ENCODE measurements at places on chromosomes 11 and 22.

- no peak for DNase-seq
Measured at GRCh38 chr22:32430352-32430751, 18.3 kb upstream of the RTCB start.

- DNase-seq: no peak
Measured at GRCh38 chr22:27866135-27867084, 52.6 kb downstream of the PITPNB start.

DNA sequence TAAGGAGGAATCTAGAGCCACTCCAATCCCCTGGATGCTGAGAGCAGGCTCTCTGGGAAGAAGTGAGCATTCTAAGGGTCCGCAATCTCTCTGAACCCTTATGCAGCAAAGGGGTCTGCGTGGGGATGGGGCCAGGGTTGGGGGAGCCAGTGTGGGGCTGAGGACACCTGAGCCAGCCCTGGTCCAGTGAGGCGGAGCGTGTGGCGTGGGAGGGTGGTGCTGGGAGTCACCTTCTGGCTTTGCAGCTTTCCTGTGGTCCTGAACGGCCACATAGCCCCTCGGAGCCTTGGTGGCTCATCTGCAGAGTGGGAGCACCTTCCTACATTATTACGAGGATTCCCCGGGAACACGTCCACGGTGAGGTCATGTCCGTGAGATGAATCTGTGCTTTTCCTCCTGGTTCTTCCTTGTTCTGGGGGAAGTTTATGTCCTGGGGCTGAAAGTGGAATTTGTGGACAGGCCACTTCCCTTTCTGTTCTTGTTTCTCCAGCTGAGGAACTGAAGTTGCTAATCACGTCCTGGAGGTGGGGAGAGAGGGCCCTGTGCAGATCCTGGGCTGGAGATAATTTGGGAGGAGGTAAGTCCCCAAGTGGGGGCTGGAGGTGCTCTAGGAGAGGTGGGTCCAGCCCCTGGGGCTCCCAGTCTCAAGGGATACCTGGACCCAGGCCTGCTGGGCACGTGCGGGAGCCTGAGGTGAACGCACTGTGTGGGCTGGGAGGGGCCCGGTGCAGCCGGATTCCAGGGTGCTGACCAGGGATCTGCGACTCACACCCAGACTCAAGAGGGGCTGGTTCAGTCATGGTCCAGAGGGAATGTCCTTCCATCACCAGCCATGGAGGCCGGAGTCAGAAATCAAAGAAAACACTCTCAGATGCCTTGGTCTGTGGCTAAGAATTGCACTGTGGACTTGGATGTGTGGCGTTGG lies 6.1 kb downstream of the MRGPRE start:
- no peak for DNase-seq

GRCh38 chr11:95599959-95600586 lies 189.5 kb downstream of the FAM76B start:
- peak; percentile 54 for DNase-seq

- DNase-seq: no peak
Measured at GRCh38 chr22:36884349-36885158, 23.7 kb downstream of the NCF4 start.

DNA sequence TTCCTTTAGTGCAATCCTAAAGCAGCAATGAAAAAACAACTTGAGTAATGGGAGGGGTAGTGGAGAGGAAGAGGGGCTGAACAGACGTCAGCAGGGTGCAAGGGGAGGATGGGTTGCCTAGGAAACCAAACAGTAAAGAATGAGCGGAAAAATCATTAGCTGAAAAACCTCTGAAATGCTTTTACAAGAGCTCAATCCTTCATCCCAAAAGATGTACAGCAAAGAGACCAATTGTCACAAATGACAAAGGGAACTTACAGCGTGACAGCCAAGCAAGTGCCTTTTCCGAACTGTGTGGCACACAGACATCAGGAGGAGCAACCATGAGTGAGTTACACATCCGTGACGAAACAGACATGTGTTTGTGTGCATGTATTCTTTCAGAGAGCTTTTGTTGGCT lies 104.6 kb downstream of the SIK3 start:
- DNase-seq: no peak

DNA sequence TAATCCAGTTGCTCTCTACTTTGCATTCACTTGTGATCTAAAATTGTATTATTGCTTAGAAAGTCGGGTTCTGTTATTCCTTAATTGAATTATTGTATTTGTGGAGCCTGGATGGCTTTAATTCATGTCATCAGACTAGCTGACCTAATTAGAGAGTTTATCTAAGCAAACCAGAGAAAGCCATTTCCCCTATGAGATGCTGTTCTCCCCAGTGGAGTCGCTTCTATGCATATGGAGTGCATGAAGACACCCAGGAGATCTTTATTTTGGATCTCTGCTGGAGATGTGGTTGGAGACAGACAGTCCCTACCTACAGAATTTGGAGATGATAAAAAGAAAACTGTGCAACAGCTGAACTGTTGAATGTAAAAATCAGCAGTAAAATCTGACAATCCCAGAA lies 45.2 kb upstream of the MYO18B start:
- DNase-seq: no peak

DNA sequence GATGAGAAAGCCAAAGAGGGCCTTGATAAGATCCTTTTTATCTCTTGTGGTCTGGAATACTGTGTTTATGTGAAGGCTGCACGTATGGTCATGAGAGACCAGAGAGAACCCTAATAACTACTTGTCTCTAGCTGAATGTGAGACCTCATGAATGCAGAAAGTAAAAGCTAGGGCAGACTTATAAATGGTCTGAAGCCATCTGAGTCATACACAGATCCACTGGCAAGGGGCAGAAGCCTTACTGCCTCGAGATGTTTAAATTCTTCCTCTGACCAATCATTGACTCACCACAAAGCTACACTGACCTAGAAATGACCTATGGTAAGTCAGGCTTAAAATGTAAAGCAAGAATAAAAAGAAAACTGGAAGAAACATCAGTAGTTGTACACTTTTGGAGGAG lies 22.7 kb upstream of the OR4B1 start:
- no peak for DNase-seq

DNA sequence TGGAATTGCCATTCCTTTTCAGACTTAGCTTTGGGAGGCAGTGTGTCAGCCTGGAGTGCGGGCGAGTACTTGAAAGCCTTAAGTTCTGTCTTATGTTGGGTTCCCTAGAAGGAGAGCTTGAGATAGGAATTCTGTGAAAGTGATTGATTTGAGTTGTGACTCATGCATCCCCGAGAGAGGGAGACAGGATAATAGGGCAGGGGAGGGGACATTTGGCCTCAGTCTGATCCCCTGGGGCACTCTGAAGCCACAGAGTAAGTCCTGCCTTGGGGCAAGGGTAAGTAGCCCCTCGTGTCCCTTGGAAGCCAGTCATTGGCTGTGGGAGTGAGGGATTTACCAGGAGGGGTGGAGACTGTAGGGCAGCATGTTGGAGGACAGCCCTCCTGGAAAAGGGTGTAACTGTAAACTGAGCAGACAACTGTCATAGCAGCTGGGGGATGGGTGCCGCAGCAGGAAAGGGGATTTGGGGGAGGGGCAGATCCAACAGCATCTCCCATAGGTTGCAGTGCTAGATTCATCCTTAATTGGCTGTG lies 44.0 kb downstream of the KIAA1671 start:
- DNase-seq: no peak

DNA sequence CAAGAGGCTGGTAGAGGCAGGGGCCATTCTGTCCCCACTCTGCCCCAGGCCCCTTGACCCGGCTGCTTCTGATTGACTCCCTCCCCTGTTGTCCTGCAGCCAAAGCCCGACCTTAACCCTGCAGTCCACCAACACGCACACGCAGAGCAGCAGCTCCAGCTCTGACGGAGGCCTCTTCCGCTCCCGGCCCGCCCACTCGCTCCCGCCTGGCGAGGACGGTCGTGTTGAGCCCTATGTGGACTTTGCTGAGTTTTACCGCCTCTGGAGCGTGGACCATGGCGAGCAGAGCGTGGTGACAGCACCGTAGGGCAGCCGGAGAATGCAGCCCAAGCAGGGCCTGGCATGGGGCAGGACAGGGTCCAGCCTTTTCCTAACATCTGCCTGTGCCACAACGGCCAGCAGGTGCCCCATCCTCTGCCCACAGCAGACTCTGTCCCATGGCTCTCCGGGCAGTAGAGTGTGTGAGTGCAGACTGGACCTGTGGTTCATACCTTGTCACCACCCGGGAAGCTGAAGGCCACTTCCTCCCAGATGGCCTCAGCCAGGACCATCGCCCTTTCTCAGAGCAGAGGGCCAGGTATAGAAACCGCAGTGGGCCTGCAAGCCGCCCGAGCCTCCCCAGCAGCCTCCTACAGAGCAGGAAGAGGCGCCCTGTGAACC lies 26.8 kb upstream of the MGAT3 start:
- DNase-seq: no peak

DNA sequence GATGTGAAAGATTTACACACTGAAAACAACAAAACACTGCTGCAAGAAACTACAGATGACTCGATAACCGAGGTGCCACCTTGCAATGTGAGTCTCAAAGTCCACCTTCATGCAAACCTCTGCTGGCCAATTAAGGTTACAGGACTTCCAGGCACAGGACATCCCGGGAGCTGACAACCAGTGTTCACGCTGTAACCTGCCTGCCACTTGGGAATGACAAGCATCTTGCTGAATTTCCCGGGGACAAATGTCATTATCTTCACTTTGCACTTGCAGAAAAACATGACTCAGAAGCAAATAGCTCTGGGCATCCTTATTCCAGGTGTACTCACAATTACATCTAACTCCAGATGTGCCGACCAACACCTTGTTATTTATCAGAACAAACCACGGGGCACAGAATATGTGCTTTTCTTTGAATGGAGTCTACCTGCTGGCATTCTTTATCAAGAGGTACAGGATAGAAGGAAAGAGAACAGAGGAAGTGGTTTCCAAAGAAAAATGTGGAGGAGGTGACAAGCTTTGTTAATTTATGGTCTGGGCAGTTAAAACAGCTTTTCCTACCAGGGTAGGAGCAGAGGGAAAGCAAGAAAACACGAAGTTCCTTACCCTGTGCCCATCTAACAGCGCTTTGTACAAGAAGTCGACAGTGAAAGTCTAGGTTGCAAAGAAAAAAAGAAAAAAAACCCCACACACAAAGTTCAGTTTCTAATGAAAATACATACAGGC lies 72.3 kb downstream of the SHANK2 start:
- no peak for DNase-seq

DNA sequence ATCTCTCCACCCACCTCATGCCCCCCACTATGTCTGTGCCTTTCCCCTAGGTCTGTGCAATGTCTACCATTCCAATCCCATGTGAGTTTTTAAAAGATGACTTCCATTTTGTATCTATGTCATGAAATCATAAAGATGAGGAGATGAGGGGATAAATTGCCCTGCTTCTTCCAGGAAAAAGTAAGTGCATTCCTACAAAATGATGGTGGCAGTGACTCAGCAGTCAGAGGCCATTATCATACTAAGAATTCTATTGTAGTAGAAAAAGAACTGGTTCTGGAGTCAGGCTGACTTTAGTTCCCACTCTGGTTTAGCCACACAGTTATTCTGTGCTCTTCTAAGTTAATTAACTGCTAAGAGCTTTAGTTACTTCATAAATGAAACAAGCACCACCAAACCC lies 89.6 kb upstream of the API5 start:
- no peak for DNase-seq

DNA sequence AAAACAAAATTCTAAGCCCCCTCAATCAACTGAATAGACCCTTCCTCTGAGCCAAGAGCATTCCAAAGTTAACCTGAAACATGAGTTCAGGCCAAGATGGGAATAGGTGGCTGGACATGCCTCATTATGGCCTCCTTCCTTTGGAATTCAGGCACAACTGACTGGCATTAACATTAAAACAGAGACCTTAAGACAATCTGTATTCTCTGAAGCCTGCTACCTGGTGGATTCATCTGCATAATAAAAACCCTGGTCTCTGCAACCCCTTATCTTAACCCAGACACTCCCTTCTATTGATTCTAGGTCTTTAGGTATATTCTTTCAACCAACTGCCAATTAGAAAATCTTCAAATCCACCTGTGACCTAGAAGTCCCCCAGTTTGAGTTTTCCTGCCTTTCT lies 66.3 kb downstream of the JRKL start:
- no peak for DNase-seq

DNA sequence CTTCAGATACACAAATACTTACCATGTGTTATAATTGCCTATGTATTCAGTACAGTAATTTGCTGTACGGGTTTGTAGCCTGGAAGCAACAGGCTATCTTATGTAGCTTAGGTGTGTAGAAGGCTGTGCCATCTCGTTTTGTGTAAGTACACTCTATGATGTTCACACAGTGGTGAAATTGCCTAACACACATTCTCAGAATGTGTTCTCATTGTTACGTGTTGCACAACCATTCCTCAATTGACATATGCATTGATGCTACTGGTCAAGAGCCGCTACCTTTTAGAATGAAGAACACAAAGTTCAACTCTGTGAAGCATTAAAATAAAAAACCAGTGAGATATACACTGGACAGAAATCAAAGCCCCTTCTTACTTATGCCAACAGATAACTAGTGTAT lies 26.7 kb downstream of the SVIP start:
- DNase-seq: no peak

DNA sequence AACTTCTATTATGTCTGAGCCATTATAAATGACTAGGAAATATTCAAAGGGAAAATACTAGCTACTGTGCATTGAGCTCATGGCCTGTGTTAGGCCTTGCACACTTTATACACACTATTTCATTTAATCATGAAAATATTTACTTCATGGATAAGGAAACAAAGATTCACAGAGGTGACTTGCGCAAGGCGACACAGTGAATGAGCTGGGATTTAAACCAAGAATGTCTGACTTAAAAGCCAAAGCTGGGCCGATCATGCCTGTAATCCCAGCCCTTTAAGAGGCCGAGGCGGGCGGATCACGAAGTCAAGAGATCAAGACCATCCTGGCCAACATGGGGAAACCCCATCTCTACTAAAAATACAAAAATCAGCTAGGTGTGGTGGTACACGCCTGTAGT lies 231.5 kb downstream of the MIAT start:
- no peak for DNase-seq

DNA sequence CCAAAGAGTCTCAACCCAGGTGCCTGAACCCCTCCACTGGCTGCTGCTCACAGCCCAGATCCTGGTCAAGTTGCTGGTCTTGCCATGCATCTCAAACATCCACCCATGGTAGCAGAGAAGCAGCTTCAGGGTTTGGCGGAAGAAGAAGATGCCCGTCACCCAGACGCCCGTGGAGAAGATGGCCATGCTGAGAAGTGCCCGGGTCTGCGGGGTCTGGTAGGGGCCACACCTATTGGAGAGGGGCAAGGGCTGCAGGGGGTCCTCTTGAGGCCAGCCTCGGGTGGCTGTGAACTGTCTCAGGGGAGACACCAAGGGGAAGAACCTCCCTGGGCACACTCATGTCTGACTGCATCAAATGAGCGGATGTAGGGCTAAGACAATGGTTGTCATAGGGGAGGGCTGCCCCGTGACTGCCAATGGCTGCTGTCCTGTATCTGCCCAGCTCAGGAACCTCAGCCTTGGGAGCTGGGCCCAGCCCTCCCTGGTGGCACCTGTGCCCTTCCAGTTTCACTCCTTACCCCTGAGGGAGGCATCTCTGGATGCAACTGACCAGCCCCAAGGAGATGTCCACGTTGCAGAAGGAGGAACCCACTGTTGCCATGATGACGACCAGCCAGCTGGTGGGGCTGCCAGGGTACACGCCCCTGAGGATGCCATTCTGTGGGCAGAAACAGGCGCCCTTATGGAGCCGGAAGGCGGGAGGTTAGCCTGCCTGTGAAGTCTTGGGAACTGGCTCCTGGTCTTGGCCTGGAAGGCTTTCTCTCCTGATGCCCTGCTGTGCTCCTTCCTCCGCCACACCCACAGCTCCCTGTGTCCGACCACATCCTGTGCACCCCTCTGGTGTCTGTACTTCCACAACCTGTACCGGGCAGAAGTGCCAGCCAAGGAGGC lies 1.2 kb downstream of the CPT1B start:
- DNase-seq: no peak

Measured in stimulated activated CD4-positive, alpha-beta T cell treated with anti-CD3 and anti-CD28 coated beads, Interleukin-15, amount 100 ng/mL, for 24 hours (primary cell).